Hematopoietic multipotent progenitor cell treated with erythropoietin and hydrocortisone succinate and interleukin-3 and kit ligand, for 4 days (in vitro differentiated cells): ENCODE measurements at places on chromosomes 1 and 21.

GRCh38 chr1:221344693-221345092 is 397.2 kb downstream of the DUSP10 start:
- DNase-seq: no peak

DNA sequence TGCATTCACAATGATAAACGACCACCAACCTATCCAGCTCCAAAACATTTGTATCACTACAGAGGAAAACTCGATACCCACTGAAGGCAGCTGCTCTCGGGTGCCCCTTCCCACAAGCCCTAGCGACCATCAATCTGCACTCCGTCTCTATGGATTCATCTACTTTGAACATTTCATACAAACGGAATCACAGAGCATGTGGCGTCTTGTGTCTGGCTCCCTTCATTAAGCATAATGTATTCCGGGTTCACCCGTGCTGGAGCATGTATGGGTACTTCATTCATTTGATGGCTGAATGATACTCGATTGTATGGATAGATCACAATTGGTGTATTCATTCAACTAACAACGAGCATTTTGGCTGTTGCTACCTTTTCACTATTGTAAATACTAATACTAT is 340.2 kb downstream of the SMYD3 start:
- no peak for DNase-seq

- no peak for DNase-seq
Measured at GRCh38 chr21:37297364-37297763, 30.2 kb upstream of the VPS26C start.

- DNase-seq: no peak
Measured at GRCh38 chr1:228108055-228108690, 926 bp downstream of the MRPL55 start.

DNA sequence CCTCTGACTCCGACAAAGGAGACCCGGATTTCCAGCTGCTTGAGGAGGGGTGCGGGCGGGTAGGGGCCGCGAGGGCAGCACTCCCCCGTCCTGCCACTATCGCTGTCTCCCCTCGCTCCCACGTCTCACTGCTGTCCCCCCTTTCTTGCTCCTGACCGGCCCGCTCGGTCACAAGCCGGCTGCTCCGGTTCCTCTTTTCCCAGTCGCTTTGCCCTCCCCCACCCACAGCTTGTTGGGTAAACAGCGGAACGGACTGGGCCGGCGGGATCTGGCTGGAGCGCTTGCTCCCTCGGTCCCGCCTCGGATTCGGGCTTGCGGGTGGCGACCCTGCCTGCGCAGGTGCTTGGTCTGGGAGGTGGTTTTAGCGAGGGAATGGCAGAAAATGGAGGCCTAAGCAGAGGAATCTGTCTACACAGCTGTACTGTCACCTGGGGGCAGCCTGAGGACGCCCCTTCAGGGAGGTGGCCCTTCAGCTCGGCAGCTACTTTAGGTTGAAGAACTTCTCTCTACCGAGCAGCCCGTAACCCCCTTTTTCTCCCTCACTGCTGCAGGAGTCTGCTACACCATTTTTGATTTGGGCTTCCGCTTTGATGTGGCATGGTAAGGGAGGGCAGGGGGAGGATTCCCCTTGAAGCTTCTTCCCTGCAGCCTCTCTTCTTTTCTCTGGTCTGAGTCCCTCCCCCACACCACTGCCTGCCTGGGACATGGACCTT is 645 bp downstream of the ATP6V0B start:
- DNase-seq: peak; percentile 86
